ENCODE measurements at places on chromosomes 7 and 10. TPM values are rescaled to one million over a fixed set of nuclear protein-coding genes. Genes with fewer than 3 reads are reported as not detected.

The SORBS1 gene
- 2.8 TPM for total RNA-seq

The PTN gene
- not detected for total RNA-seq

The NEUROG3 gene
- total RNA-seq, result not detected

The PPP1R17 gene
- not detected for total RNA-seq

DNA sequence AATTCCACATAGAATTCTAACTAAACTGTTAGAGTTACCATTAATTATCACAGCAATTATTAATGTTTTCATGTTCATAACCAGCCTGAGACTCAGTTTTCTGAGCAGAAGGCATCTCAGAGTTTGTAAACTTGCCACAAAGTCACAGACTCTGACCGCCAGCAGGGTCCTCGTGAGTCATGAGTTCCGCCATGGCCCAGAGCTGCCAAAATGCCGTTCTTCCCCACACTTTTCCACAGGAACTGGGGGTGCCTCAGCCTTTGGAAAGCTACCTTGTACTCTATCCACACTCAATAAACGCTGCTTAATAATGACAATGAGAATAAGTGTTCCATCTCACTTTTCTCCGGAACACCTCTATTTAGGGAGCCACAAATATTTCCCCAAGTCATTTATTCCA lies 22.1 kb upstream of the INHBA start:
- no peak for DNase-seq

GRCh38 chr7:266851-267840 lies 22.8 kb upstream of the FOXL3 start:
- DNase-seq, result no peak

DNA sequence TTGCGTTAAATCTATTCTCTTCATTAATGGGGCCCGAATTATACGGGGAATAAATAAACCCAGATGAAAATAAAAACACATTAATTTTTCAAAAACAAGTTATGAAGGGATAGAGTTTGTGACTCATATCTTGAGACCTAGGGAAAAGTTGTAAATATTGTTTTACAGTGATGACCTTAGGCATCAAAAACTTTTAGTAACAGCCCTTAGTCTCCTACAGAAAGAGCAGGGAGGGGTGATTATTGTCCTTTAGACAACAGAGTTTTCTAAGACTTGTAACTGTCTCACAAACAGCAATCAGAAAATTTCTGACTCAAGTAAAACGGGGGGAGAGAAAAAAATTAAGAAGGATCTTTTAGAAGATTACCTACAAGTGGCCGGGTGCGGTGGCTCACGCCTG lies 102.7 kb downstream of the COL28A1 start:
- no peak for DNase-seq

- DNase-seq, result no peak
Observed at GRCh38 chr7:27148756-27149641, 1.4 kb upstream of the HOXA6 start.

Measured in activated naive CD4-positive, alpha-beta T cell treated with anti-CD3 and anti-CD28 coated beads, Interleukin-2, amount 50 U/mL, for 72 hours (primary cell).